ENCODE measurements at places on chromosomes 5 and 9.

GRCh38 chr5:153565822-153566221 is 75.4 kb downstream of the GRIA1 start:
- DNase-seq: no peak

- DNase-seq: no peak
These were observed 108.6 kb upstream of the MINAR2 start for GRCh38 chr5:129639331-129639730.

DNA sequence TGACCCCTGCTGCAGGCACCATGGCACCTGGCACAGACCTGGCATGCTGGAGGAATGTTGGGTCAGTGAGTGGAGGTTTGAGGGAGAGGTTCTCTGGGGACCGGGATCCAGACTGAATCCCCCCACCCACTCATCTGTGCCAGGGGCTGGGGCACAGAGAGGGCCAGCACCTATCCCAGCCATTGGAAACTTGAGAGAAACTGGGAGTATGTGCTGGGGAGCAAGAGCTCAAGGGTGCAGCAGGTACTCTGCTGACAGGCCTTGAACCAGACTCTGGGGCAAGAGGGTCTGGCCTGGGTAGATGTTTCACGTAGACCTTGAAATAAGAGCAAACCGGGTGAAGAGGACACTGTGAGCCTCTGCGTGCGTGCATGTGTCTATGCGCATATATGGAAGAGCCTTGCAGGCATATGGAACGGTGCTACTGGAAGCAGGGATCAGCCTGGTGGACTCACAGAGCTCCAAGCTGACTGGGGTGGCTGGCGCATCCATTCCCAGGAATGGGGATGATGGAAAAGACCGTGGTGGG is 8.8 kb downstream of the FGF18 start:
- no peak for DNase-seq

DNA sequence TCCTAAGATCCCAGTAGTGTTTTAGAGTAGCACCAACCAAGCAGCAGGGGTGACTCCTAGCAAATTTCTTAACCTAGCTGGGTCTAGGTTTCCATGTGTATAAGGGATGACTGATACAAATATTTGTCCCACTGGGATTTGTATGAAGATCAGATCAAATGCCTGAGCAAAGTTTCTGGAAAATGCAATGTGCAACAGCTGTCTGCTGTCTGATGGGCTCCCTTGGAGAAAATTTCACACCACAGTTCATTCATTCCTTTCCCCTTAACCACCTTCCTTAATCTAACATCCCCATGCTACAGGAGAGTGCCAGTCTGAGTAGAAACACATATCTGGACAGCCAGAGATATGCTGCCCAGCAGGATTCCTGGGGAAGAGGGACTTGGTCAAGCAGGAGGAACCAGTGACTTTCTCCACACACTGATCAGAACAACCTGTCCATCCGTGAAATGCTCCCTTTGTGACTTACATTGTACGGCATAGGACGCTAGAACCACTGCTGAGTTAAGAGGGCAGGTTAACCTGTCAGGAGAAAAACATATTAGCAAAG is 53.3 kb downstream of the PTPN3 start:
- no peak for DNase-seq

DNA sequence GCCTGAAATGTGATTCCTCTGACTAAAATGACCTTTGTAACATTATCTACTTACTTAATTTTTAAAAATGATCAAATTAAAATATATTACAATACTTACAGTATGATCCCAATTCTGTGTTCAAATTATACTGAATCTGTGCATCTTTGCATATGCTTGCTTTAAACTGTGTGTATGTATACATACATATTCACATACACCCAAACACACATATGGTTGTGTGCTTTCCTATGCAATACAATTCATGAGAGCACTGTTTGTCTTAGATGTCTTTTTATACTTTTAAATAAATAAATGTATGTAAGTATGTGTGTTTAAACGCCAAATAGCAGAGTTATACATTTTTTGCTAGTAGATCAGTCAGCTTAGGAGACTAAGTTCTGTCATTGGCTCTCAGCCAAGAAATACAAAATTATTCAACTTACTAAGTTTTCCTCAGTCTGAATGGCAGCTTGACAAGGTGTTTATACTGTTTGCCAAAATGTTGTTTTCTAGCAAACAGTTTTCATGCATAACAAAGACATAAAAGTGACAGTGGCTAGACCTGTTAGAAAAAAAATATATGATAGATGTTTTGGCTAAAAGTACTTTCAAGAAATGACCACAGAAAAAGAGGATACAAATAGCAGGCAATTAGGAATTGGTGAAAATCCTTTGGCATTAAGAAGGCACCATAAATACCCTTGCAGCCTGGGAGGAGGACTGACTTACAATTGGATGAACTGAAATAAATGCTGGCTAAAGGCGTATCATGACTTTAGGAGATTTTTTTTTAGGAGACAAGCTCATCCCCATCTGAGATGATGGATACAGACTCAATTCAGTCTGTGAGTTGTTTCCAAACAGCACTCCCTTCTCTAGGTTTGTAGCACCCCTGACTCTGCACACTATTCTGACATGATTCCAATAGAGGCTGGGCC is 7.9 kb downstream of the TICAM2 start:
- DNase-seq: no peak

- no peak for DNase-seq
These were observed 250.5 kb upstream of the TUT7 start for GRCh38 chr9:86604741-86605140.

- no peak for DNase-seq
These were observed 93.1 kb upstream of the TMED7 start for GRCh38 chr5:115718927-115719326.

GRCh38 chr9:115411516-115411915 is 293.6 kb upstream of the TNC start:
- DNase-seq: no peak

GRCh38 chr5:31059889-31060288 is 133.6 kb upstream of the CDH6 start:
- DNase-seq: no peak

GRCh38 chr5:178372142-178372571 is 139.6 kb upstream of the PHYKPL start:
- DNase-seq: no peak

DNA sequence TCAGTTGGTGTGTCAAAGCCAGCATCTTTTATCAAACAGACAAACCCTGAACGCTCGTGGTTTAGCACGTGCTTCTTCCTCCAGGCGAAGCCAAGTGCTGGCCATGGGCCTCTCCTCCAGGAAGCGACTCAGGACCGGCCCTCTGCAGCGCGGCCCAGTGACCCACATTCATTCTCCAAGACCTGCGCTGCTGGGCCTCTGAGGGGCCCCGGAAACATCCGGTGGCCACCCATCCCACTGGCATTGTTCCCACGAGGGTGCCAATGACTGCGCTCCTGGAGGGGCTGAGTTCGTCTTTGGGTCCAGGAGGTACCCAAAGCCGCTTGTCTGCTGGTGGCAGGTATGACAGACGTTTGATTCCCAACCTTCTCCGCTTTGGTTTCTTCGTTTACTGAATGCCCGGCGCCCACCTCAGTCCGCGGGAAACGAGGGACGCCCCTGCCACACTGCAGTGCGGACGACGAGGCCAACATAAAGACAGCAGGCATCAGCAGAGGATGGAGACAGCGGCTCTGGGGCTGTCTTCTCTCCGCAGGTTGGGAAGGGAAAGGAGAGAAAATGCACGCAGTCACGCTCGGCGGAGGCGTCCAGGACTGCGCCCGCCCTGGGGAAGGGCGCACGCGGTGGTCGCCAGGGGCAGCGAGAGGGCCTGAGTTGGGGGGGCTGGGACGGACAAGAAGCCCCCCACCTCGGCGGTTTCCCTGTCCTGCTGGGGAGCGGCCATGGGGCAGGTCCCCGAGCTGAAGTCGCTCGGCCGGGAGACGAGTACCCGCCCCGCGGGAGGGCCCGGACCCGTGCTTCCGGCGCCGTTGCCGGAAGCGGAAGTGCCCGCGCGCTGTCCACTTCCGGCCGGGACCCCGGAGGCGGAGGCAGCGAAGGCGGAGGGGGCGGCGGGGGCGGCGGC is at the start of gene EXOC3:
Gene EXOC3 (plus strand): TSS at position 842 of the 904 bp plus-strand sequence. CDS start 3,030 bp downstream, outside the sequence.
- DNase-seq: peak; percentile 72

GRCh38 chr5:15069407-15069905 is 197.9 kb upstream of the ANKH start:
- DNase-seq: no peak

DNA sequence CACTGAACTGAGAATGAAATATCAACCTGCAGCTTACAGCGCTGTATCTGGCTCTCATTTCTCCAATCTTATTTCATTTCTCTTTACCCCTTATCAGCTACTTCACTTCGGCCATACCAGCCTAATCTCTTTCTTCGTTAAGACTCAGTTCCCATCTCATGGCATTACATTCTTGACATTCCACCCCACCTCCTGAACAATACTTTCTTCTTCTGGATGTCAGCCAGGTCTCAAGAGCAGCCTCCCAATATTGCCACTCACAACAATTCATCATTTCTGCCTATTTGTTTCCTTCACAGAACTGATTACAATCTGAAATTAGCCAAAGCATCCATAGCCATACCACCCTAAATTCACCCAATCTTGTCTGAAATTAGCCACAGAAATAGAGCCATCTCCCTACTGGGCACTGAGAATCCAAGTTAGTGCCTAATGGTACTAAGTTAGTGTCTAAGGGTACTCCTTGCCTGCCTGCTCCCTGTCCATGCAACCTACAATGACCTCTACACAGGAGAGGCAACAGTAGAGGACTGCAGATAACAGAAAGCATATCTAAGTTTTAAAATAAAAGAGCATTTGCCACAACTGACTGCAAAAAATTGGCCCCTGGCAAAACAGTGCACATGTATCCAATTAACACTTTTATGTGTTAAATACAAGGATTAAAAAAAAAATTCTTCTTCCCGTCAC is 35.2 kb downstream of the SETX start:
- no peak for DNase-seq

DNA sequence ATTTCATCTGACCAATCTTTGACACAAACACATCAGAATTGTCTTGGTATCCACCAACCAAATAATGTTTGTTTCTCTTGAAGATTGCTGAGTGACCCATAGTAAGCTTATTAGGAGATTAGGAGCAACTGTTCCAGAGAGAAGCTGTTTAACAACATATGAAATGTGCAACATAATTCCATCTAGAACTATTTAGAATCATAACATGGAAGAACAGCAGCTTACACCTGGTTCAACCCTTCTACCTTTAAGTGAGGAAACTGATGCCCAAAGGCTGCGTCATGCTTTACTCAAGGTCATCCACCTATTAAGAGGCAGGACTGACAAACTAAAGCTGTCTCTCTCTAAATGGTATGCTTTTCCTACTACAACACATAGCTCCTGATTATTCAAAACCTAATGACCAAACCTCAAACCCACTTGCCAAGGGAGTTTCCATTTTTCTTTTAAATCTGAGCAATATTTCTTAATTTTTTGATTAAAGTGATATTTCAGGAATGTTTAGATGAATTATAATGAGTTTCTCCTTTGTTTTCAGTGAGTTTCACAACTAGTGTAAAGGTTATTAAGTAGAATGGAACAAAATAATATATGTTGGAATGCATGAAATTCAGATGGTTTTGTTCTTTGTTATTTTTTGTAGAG is 545.9 kb downstream of the RAB3C start:
- no peak for DNase-seq

DNA sequence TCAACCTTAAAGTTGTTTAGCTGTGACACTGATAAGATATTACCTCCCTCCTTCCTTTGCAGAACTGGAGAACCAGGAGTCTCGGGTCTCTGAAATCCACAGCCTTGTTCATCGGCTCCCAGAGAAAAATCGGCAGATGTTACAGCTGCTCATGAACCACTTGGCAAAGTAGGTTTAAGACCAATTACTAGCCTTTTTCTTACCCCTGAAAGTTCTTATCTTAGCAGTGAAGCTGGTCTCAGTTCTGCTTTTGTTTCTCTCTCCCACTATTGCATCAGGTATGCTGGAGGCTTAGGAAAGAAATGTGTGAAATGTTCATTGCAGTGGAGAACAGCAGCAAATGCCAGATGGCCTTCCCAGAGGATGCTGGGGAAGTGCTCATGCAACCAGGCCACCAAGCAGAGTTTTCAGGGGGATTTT is 287.4 kb downstream of the ARHGAP26 start:
- no peak for DNase-seq

GRCh38 chr5:14009575-14009974 is 65.1 kb upstream of the DNAH5 start:
- no peak for DNase-seq

Measured in ACHN (cell line).